Mesothelial cell of epicardium (in vitro differentiated cells): ENCODE measurements at places on chromosomes 2 and 18.

DNA sequence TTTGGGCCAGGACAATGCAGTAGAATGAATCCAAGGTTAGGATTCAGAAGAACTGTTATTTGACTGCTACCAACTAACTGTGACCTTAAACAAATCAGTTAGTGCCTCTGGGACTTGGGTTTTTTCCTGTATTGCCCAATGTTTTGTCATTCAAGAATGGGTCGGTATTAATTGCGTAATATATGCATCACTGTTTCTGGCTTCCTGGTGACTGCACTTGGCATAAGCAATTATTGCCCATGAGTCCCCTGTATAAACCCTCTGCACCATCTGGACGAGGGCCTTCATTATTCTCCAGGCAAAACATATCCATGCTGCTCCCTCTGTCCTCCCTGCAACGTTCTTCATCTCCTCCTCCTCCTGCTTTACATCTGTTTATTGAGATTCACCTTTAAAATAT lies 255.8 kb upstream of the LRRTM1 start:
- no peak for DNase-seq

GRCh38 chr2:239793086-239793485 lies 232.1 kb downstream of the NDUFA10 start:
- no peak for DNase-seq

- no peak for DNase-seq
These were observed 3.4 kb downstream of the SDC1 start for GRCh38 chr2:20221555-20221973.

DNA sequence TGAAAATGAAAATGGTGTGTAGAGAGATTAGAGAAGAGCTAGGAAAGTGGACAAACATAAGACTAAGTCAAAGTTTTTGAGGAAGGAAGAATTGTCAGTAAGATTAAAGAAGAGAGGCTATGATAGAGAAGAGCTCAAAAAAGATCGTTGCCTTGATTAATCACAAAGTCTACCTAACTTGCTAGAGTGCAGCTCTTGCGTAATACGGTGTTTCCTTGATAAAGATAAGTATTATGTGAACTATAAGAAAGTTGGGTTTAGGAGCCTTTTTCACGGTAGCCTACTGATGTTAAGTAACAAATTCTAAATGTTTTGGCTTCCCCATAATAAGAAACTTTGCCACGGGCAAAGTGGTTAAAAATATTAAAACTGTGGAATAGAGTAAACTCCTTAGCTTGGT lies 226.4 kb upstream of the NRXN1 start:
- no peak for DNase-seq

- no peak for DNase-seq
These were observed 269.7 kb upstream of the DCC start for GRCh38 chr18:52070291-52070756.

- DNase-seq = no peak
These were observed 67.9 kb downstream of the DGKD start for GRCh38 chr2:233422050-233422639.

GRCh38 chr2:195656859-195657633 lies at the start of gene SLC39A10:
Gene SLC39A10 (plus strand): TSS chr2:195657226. CDS start chr2:195680043, 22,817 bp downstream.
- peak; percentile 91 for DNase-seq

DNA sequence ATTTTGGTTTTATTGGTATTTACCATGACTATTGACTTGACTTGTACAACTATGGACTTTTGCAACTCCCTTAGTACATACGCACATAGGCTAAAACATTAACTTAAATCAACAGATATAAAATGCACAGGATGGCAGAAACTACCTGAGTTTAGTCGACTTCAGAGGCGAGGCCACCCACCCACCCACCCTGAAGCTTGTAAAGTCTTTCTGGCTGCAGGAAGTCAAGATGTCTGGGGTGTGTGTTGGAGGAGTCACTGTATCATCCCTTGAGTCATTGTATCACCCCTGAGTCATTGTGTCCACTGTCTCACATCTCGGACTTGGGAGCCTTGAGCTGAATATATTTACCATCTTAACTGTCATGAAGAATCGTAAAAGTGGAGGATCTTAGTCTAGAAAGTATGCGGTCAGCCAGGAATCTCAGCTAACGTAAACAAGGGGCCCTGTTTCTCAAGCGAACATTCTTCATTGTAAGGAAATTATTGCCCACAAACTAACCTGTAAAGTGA lies 140.0 kb upstream of the ST6GAL2 start:
- DNase-seq = no peak

- DNase-seq = no peak
These were observed 104.7 kb upstream of the CD302 start for GRCh38 chr2:159902722-159903121.

DNA sequence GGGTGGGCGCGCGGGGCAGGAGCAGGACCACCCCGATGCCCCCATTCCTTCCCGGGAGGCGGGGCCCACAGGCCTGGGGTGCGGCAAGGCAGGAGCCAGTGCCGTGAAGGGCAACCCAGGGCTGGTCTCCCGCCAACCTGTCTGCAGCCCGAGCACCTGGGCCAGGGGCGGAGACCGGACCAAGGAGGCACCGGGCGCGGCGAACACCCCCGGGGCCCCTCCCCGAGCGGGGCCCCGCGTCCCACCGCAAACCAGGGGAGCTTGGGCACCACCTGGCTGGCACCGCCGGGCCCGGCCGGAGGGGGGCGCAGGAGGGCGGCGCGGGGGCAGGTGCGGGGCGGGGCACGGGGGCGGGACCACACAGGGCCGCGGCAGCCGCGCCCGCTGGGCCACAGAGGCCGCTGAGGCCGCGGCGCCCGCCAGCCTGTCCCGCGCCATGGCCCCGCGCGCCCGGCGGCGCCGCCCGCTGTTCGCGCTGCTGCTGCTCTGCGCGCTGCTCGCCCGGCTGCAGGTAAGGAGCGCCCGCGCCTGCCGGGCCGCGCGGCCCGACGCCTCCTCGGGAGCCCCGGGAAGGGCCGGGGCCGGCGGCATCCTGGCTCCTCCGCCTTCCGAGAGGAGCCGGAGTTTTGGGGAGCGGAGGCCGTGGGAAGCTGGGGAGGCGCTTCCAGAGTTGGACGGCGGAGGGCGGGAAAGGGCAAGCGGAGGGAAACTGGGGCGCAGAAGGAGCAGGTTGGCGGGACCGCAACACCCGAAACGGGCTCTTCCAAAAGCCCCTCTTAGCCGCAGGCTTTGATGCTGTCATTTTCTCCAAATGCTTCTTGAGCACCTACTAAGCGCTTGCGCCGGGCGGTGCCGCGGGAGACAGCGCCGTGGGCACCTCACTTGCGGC lies at the start of gene TNFRSF11A:
TNFRSF11A (plus strand) TSS at position 394 of the 889 bp plus-strand sequence; CDS start at position 437, 43 bp downstream.
- DNase-seq = no peak

DNA sequence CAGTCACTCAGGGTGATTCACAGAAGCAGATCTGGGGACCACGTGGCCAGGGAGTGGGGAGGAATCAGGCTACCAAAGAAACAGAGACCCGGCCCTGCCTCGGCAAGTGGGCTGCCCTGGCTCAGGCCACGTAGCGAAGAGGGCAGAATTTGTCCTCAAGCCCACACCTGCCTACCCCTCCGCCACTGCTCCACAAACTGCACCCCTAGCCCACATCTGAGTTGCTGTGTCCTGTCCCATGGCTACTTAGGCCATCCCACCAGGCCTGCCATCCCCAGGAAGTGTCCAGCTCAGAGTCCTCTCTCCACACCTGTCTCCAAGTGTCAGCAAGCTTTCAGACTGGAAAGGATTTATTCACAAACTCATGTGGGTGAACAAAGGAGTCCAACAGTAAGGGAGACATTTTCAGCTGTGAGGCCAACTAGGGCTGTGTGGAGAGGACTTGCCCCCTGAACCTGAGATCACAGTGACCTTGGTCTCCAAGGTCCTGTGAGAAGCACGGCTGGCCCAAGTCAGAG lies 31.7 kb upstream of the ASPRV1 start:
- DNase-seq = no peak

DNA sequence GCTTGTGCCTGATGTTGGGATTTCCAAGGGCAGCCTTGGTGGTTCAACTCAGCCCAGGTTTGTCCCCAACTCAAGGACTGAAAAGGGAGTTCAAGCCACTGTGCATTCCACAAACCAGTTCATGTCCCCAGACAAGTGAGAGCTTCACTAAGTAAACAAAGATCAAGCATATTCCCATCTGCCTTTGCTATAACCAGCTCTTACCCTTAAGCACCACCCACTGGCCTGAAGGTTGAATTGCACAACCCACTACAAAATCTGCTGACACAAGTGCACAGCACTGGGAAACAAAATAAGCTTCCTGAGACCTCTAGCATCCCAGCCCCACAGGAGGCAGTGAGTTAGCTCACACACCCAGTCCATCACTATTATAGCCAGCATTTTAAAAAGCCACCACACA lies 516.7 kb downstream of the NR4A2 start:
- DNase-seq = no peak

GRCh38 chr2:197145471-197146056 lies 165.0 kb downstream of the ANKRD44 start:
- DNase-seq = no peak

- DNase-seq = no peak
These were observed 20.8 kb upstream of the HPCAL1 start for GRCh38 chr2:10281891-10282290.

DNA sequence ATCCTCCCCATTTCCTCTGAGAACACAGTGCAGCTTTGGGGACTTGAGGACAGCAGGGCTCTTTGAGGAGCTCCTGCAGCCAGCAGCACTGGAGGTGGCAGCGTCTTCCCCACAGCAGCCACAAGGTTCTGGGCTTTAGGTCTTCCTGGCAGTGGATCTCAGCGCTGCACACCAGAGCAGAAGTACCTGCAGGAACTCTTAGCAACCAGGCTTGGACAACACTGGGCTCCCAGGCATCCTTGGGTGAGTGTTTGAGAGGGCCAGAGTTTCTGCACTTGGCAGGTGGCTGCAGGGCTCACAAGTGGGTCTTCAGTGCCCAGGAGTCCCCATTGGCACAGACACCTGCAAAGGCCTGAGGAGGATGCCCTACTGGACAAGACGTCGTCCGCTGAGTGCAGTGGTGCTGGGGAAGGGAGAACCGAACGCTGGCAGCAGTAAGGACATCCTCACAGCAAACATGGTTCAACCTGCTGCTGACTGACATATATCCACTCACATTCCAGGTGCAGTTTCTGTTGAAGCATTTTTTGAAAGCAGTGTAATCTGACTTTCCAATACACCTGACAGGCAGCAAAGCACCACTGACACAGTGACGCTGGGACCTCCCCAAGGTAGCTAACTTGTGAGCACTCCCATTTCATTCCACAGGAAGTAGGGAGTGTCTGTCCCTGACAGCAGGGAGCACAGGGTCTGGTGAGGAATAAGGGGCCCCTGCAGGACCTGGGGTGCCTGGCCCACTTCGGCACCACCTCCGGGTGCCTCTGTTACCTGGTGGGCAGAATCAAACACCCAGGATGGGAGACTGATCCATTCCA lies 149.9 kb upstream of the COPS8 start:
- DNase-seq = no peak

- DNase-seq = no peak
These were observed 33.5 kb downstream of the PNO1 start for GRCh38 chr2:68190991-68191731.

DNA sequence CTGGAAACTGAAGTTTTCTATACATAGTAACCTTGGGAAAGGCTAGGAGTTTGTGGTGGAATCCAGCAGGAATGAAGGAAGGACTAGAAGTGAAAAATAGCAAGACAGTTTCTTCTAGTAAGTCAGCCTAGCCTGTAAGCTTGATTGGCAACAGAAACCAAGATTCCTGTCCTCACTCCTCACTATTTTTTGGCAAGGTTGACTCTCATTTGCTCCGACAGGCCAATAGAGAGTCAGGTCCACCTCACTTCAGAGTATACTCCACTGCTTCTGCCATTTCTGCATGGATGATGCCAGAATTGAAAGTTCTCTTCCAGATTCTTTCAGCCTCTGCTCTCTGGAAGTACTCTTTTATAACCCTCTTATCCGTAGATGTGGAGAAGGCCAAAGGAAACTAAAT lies 352.4 kb downstream of the ZNF516 start:
- DNase-seq = no peak

- no peak for DNase-seq
These were observed 73.0 kb upstream of the ZNF397 start for GRCh38 chr18:35167857-35168256.

DNA sequence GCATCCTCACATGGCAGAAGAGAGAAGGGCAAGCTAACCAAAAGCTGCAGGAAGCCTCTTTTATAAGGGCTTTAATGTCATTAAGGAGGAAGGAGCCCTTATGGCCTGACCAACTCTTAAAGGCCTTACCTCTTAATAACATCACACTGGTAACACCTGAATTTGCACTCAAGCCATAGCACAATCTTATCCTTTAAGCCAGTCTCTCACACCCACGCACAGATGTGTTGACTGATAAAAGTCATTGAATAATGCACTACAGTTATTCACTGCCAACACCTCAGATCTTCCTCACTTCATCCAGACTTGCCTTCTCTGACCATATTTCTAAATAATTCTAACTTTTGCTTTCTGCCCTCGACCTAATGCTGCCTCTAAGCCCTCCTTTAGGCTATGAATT lies 516.8 kb downstream of the ADCYAP1 start:
- DNase-seq = no peak

DNA sequence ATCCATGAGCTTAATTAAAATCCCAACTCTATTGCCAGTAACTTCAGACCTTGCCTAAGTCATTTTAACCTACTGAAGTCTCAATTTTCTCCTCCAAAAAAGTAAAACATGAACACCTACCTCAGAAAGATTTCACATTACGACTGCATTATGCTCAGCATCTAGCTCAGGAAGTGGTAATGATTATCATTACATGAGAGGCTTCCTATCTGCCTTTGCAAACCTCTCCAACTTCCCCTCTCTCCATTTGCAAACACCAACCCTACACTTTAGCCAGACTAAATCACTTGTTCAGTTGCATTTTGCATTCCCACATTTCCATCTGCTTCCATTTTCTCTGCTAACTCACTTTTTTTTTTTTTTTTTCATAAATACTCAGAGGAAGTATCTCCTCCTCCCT lies 6.8 kb downstream of the SLC38A11 start:
- no peak for DNase-seq

DNA sequence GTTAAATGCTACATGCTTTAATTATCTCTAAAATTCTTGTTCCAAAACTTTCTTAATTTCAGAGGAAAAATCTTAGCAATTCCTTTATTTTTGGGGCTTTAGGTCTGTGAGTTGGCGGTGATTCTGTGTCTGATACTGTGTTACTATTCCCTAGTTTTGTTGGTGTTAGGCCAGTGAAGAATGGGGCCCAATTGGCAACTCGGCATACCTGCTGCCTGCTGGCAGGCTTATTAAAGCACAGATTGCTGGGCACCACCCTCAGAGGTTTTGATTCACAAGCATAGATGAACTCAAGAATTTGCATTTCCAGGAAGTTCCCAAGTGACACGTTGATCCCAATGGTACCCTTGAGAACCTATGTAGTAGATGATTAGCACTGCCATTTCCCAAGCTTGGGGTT lies 101.6 kb downstream of the OSBPL6 start:
- no peak for DNase-seq

- no peak for DNase-seq
These were observed 337.8 kb upstream of the DSEL start for GRCh38 chr18:67854340-67854739.
